ENCODE measurements at places on chromosomes 2 and 18.

- no peak for DNase-seq
Measured at GRCh38 chr18:8705961-8706790, 820 bp downstream of the MTCL1 start.

DNA sequence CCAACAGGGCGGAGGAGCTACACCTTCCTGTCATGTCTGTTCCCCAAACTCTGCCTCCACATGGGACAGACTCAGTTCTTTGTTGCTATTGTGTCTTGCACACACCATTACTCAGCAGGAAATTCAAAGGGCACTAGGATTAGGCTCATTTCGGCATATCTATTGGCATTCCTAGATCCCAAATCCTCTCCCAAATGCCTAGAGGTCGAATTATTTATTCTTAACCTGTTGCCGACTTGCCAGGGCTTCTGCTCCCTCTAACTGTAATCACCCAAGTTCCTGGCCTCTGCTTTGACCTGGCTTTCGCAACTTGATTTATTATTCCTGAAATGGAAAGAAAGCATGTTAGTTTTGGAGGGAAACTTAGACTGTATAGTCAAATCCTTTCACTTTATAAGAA is 67.8 kb upstream of the ST6GAL2 start:
- no peak for DNase-seq

GRCh38 chr2:100403722-100404121 is 13.7 kb downstream of the CHST10 start:
- no peak for DNase-seq

DNA sequence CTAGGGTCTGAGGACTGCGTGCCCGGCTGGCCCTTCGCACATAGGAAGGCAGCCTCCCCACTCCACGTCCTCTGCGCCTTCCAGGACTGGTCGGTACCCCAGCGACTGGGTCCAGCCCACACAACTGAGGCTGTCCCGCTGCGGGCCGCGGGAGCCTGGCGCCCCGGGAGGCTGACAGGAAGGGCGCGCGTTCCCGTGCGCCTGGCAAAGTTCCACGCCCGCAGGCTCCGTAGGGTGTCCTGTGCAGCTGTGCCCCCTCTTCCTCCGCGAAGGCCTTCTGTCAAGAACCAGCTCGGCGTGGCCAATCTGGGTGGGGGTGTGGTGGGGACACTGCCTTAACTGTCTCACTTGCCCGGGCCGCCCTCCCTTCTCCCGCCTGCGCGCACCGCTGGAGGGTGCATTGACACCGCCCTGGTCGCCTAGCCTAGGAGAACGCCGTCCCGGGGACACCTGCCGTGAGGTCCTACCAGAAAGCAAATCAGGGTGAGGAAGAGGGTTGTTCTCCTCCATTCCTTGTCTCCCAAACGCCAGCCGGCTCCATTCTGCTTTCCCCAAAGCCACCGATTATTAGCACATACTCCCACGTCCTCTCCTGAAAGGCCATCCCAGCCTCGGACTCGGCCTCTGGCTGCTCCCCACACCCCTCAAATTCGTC is 618 bp upstream of the LYPD1 start:
- DNase-seq: no peak

DNA sequence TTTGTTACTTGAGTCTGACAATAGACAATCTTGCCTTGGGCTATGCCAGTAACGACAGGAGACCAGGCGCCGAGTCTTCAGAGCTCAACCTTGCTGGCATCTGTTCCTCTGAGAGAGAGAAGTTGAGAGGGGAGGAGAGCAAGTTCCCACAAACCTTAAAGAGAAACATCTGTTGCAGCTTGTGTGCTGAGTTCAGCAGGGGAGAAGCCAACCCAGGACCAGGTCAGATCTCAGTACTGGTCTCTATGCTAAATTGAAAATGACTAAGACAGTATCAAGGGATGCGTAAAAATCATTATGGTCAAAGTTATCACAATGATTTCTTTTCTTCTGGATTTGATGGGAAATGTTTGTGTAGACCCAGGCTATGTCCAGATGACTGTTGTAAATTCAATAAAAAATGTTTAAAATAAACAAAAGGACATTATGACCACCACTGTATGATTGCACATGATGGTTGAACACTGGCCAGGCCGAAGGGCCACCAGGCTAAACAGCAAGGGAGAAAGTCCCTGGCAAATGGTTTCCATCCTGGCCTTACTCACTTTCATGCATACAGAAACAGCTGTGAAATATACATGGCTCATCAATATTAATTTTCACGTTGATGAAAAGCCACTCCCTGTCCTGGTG is 100.3 kb upstream of the PMAIP1 start:
- DNase-seq: no peak

GRCh38 chr2:197675711-197676188 is 363 bp upstream of the RFTN2 start:
- no peak for DNase-seq

DNA sequence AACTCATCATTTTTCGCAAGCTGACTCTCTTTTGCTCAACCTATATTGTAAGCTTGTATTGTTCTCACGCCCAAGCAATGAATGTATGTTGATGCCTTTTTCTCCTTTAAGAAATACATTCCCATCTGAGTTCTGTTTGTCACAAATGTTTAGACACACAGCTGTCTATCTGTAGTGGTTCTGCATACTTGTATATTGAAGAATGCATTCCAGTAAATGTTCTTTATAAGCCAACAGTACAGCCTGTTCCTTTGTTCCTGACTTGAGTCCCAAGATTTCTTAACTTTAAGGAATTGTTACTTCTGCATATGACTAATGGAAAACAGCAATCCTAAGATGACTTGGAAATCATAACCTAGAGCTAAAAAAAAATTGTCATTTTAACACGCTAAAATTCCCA is 849.1 kb upstream of the POU3F3 start:
- DNase-seq: no peak

DNA sequence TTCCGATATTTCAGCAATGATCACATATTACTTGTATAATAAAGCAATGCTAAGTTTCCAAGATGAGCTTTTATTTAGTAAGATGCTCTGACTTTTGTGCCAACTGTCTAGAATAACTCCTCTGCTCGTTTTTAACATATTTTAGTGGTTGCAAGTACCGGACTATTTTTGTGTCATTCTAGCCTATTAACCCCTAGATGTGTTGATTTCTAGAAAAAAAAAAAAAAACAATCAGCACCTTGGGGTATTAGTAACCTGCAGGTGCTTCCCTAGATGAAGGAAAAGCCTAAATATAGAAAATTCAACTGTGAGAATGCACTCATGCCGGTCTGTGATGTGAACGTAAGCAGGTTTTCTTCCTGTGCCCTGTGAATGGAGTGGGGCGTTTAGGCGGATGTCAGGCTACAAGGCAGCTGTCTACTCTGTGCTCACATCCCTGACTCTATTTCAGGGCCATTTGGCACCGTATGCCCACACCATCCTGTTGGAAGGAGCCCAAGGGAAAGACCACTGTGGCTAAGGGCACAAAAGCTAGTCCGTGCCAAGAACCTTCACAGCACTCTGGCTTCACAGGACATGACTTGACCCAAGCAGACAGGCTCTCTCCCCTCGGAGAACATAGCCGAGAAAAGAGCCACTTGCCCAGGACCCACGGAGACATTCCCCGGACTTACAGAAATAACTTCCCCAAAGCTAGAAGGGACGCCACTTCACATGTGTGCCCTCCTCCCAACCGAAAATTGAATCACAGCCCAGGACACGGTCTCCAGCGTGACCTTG is 60.9 kb upstream of the AGAP1 start:
- no peak for DNase-seq

DNA sequence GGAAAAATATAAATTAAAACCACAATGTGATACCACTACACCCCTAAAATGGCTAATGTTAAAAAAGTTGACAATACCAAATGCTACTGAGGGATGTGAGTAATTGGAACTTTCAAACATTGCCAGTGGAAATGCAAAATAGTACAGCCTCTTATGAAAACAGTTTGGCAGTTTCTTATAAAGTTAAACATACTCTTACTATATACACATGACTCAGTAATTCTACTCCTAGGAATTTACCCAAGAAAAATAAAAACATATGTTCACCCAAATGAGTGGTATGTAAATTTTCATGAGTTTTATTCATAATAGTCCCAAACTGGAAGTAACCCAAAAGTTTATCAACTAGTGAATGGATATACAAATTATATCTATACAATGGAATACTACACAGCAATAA is 228.0 kb downstream of the CYP26B1 start:
- no peak for DNase-seq
